Endothelial cell of umbilical vein (primary cell): ENCODE measurements at places on chromosomes 3 and 15. TPM values are rescaled to one million over a fixed set of nuclear protein-coding genes. Genes with fewer than 3 reads are reported as not detected.

The LMAN1L gene
- not detected in 2 replicates for total RNA-seq

The BUB1B gene
- total RNA-seq = 65.6 and 69.8 TPM in 2 replicates

- peak; percentile 81 for DNase-seq
- H3K27me3 ChIP-seq = peaks cover 9% of the 10 kb centered on the region
- no peak overlapping the region for H3K4me3 ChIP-seq
- no peaks in the 10 kb centered on the region for H3K4me1 ChIP-seq
- H3K36me3 ChIP-seq = no peaks in the 10 kb centered on the region
Measured at GRCh38 chr3:14261229-14261628, 82.6 kb downstream of the LSM3 start.

DNA sequence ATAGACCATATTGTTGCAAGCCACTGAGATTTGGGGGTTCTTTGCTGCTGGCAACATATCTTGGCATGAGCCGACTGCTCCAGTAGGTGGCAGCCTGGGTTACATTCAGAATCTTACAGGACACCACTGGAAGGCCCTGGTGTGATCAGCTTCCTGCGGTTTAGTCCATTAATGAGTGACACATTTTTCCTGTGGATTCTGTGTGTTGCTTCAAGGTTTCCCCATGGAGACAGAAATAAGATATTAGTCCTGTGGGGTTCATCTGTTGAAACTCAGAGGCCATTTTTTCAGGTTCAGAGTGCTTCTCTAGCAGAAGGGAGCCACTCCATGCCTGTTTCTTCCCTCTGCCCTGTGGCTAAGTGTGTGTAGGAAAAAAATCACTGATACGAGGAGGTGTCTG, 116.2 kb downstream of the MFSD1 start:
- DNase-seq = peak; percentile 83
- no peaks in the 10 kb centered on the region for H3K36me3 ChIP-seq
- peaks cover 4% of the 10 kb centered on the region for H3K4me1 ChIP-seq
- no peaks in the 10 kb centered on the region for H3K27me3 ChIP-seq
- H3K27ac ChIP-seq = peak overlapping the region; percentile 61

- H3K36me3 ChIP-seq = no peaks in the 10 kb centered on the region
- DNase-seq = no peak
- no peaks in the 10 kb centered on the region for H3K27me3 ChIP-seq
- no peak overlapping the region for H3K4me3 ChIP-seq
- H3K27ac ChIP-seq = no peak overlapping the region
Measured at GRCh38 chr3:197520311-197521276, 35.2 kb downstream of the BDH1 start.

DNA sequence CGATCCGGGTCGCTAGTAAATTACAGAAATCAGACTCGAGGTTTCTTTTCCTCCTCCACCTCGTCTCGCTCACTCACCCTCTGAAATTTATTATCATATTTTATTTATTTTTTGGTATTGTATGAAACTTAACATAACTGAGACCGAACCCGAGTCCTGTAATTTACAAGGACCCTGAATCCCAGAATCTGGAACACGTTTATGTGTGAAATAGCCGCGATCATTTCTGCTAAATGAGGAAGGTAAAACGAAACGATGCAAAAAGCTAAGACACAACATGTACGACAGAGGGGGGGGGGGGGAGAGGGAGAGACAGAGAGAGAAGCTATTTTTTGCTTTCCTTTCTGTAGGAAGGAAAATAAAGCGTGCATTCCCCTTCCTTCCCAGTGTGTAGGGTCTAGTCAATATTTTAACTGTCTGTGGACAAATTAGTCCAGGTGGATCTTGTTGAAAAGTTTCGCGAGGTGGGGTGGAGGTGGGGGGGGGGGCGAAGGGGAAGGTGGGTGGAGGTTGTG, 1.6 kb downstream of the BBX start:
- no peaks in the 10 kb centered on the region for H3K36me3 ChIP-seq
- peak; percentile 59 for DNase-seq
- H3K27ac ChIP-seq = peak overlapping the region; percentile 49
- no peaks in the 10 kb centered on the region for H3K27me3 ChIP-seq
